H7 (cell line): ENCODE measurements at places on chromosomes 6 and 20. TPM values are rescaled to one million over a fixed set of nuclear protein-coding genes. Genes with fewer than 3 reads are reported as not detected.

Gene PARD6B
- total RNA-seq = 18.9 and 24.5 TPM in 2 replicates

Gene OR2H1
- not detected in 2 replicates for total RNA-seq

Gene CAPN11
- 1.0 and 2.0 TPM in 2 replicates for total RNA-seq

Gene TMC2
- not detected in 2 replicates for total RNA-seq

Gene RIPPLY2
- 0.33 and 0.90 TPM in 2 replicates for total RNA-seq

Gene DSP
- 33.9 and 58.0 TPM in 2 replicates for total RNA-seq
